ENCODE measurements at places on chromosomes 7 and 10.

GRCh38 chr10:51422311-51423120 is 276.9 kb downstream of the CSTF2T start:
- DNase-seq = peak; percentile 63

DNA sequence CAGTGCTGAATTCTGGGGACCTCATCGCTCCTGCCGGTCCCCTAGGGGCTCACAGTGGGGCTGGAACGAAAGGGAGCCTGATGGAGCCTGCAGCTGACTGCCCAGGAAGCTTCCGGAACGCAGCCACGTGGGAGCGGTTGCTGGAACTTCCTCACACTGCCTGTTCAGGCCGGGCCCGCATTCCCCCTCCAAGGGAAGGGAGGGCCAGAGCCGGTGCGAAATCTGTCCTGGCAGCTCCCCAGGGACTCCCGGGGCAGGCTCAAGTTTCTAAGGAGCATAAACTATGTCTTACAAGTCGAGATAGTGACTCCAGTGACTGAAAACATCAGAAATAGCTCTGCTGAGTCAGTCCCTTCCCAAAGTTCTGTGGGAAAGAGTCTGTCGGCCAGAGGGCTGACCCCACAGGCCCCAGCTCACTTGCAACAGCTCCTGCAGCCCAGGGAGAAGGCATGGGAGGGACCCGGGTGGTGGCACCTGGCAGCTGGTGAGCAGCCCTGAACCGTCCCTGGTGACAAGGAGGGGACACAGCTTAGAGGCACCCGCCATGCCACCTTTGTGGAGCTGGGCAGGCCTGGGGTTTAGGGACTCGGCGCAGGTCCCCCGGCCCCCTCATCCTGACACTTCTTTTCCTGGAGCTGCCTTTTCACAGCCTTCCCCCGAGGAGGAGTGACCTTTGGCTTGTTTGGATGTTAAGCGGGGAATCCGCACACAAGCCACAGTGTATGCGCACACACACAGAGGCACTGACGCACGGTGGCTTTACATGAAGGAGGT is 47.6 kb downstream of the PDGFA start:
- peak; percentile 38 for DNase-seq

DNA sequence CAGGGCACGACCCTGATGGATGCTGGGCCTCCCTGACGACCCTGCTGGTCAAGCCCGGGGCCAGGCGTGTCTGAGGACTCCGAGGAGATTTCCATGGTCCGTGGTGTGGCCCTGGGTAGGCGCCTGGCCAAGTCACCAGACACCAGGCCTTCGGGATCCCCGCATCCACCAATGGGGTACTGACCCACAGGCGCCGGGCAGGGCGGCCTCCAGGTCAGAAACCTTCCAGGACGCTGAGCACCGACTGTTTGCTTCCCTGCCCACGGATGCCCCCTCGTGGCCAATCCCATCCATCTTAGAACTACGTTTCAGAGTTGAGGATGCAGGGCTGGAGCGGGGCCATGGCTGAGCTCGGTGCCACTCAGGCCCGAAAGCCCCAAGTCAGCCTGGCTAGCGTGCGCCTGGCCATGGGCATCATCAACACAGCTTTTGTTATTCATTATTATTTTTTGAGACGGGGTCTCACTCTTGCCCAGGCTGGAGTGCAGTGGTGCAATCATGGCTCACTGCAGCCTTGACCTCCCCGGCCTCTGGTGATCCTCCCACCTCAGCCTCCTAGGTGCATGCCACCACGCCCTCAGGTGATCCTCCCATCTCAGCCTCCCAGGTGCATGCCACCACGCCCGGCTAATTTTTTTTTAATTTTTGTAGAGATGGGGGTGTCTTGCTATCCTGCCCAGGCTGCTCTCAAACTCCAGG is 7.1 kb upstream of the AMZ1 start:
- peak; percentile 85 for DNase-seq

GRCh38 chr10:128165536-128165935 is 39.3 kb upstream of the MKI67 start:
- no peak for DNase-seq

- no peak for DNase-seq
Measured at GRCh38 chr7:134311807-134312206, 4.9 kb downstream of the SLC35B4 start.

DNA sequence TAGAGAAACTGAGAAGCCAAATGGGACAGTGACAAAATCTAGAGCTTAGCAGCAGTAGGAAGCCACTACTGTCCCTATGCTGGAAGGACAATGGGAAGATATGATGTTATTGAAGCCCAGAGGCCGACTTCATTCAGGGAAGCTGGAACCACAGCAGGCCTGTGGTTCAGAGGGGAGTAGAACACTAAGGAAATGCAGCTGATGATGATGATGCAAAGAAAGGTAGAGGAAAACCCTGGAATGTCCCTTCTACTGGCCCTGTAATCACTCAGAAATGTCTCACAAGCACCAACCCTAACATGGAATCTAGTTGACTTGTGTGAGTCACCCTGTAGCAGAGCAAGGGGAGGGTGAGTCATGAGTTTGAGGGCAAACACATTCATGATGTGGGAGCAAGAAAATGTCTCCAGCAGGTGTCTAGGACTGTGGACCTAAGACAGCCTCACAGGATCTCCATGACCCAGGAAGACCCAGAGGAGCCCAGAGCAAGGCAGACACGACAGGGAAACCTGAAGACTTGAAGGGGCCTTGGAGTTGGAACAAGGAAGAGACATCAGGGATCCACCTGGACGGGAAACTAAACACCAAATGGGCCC is 37.0 kb upstream of the LRRC17 start:
- no peak for DNase-seq

DNA sequence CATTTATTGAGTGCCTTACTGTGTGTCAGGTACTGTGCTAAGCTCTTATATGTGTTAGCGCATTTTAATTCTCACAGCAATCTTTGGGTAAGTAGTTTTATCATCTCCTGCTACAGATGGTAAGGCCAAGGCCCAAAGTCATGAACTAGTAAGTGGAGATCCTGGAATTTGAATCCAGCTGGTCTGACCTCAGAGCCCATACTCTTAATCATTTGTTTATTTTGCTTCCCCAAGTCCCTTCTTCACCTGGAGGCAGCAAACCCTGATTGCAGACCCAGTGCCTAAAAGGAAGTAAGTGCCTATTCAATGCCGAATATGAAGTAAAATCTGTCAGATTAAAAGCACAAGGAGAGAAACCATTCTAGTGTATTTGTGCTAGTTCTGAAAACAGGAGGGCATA is 182.9 kb upstream of the TCF7L2 start:
- no peak for DNase-seq

- no peak for DNase-seq
Measured at GRCh38 chr7:105610165-105610930, 29.1 kb upstream of the EFCAB10 start.

DNA sequence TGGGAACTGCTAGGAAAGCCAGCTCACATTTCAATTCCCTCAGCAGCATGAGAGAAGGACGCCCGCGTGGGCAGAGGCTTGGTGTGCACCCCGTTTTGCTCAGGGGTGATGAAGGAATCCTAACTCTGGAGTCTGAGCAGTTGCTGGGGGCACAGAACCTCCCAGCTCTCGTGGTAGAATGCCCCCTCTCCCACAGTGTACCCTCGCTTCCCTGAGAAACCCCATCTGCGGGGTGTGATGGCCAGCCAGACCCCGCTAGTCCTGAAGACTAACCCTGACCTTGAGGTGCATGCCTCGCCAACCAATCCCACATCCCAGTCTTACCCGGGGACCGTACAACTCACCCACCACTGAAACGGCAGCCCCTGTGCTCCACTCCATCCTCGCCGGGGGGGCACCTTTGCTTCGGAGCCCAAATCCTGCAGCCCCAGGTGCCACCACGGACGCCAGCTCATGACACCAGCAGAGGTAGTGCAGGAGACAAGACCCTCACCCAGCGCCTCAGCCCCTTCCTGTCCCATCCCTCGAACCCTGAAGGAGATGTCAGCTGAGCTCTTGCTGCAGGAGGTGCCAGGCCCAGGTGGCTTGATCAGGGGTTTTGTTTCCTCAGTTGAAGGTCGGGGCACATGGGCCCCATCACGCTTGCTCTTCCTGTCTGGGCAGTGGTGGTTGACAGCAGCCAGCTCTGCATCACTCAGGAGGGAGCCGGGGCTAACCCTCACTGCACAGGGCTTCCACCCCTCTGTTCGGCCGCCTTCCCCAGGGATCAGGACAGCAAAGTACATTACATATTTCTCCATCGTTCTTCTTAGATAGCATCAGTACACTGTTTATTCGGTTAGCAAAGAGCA is 236.5 kb downstream of the MGMT start:
- no peak for DNase-seq

Data from transverse colon (tissue), 4 donors.